ENCODE measurements at places on chromosomes 13 and 19.
A peak's percentile ranks its signal among the peaks of the same experiment; 100 is the strongest.

DNA sequence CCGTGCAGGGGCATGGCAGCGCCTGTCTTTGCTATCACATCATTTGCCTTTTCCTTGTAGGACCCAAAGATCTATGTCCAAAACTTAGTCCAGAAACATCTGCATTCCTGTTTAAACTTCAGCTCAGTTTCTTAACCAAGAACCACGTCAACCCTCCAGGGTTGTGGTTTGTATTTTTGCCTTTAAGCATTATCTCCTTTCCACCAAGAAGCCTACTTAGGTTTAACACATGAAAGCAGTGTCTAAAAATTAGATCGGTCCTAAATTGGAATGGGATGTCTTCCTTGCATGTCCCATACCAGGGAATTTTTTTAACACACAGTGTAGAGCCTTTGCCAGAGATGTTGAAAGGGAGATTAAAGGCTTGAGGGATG is 38.8 kb downstream of the DHRS12 start:
- no peak for DNase-seq

GRCh38 chr13:94324767-94325540 is 154.5 kb downstream of the DCT start:
- no peak for DNase-seq

DNA sequence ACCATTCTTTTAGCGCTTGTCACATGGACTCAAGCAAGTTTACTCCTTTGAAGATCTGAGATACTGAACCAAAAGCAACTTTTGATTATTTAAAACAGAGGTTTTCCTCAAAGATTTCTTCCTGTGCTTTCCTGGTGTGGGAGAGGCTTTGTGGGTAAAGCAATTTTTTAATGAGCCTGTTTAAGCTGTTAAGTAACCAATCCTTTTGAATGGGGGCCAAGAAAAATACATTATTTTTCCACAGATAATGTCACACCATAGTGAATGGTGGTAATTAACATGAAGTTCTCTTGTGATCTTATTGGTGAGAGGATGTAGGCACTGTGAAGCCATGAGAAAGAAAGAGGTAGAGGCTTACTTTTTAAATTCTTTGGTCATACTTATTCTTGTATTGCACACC is 55.8 kb upstream of the OBI1 start:
- no peak for DNase-seq

DNA sequence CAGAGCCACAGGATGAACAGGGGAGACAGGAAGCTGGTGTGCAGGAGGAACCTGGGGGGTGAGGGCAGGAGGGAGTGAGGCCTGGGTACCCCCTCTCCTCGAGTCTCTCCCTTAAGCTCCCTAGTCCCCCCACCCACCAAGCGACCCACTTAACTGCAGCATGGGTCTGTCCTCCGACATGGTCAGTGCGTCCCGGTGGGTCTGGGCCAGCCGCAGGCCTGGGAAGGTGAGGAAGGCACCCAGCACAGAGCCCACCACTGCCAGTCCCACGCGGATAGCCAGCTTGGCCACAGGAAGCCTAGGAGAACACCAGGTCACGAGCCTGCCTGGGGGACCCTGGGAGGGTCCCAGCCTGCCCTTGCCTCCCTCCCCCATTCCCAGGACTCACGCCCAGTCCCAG is 16.9 kb downstream of the TMEM161A start:
- DNase-seq = no peak

DNA sequence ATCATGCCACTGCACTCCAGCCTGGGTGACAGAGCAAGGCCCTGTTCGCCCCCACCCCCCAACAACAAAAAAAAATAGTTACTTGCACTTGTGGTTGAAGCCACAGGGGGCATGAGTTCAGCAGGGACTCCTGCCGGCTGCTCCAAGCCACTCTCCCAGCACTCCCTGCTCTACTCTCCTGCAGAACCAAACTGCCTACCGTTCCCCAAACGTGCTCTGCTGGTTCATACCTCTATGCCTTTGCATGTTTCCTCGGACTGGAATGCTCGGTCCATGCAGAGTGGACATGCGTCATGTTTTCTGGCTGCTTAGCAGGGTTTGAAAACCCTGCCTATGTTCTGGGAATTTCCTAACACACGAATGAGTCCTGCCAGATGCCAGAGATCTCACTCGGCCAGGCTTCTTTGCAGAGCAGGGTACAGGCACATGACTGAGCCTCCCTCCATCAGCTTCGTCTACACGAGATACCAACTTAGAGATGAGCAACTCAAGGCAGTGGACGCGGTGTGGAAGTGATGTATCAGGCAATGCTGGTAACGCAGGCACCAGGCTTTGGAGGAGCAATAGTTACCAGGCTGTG is 8.5 kb upstream of the SLC25A15 start:
- no peak for DNase-seq

DNA sequence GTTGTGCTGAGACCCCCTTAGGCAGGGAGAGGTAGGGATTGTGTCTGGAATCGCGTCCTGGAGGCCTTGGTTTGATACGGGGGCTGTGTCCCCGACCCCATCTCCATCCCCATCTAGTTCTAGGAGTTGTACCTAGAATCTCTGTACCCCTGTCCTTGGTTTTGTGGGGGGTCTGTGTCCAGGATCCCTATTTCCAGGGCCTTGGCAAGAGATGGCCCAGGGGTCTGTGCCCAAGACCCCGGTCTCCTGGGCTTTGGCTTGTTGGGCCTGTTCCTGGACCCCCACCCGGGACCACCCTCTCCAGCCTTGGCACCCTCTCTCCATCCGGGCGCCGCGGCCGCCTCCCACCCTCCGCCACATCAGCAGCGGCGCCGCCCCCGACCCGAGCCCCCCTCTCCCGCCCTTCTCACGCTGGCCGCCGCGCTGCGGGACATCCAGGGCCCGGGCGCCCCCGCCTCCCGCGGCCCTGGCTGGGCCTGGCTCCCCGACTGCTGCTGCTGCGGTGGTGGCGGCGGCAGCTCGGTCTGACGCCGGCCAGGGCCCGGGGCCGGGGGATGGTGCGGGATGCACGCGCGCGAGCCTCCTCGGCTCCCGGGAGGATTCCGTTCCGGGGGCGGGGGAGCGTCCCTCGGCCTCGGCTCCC is at the start of gene NUMBL:
Gene NUMBL (minus strand): TSS at position 602 of the 643 bp plus-strand sequence. CDS start 168 bp downstream, at position 434.
- DNase-seq = no peak

- DNase-seq = no peak
Observed at GRCh38 chr19:18992696-18993095, 40.6 kb downstream of the SUGP2 start.

DNA sequence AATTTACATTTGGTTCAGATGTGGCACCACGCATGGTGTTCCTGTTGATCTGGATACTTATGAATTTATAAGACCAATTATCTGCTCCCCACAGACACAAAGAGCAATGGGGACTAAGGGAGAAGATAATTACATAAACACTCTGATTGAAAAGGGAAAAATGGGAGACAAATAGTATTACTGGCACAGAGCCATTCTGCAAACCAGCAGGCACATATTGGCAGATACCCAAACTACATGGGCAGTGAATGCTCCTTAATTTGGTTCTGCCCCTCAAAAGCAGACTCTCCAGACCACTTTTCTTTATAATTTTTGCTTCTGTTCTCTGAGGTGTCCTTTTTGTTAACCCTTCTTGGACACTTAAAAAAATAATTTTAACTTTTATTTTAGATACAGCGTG is 1674.2 kb downstream of the PCDH9 start:
- no peak for DNase-seq

DNA sequence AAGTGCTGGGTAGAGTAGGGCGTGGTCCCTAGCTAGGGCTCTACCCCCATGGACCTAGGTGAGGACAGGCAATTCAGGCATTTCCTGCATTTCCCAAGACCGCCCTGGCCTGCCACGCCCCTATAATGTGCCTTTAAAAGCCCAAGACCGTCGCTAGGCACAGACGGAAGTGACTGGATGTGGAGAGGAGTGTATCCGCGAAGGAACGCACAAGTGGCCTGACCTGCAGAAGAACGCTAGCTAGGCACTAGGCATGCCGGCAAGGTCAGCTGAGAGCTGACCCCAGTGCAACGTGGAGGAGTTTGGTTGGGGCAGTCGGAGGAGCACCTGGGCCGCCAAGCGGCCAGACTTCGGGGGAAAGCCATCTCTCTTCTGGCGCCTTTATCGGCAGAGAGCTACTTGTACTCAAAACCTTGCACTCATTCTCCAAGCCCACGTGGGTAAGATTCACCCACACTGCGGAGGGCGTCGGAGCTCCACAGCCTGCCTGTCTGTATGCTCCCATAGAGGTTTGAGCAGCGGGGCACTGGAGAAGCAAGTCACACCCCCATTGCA is 370.0 kb downstream of the FGF9 start:
- DNase-seq = no peak

DNA sequence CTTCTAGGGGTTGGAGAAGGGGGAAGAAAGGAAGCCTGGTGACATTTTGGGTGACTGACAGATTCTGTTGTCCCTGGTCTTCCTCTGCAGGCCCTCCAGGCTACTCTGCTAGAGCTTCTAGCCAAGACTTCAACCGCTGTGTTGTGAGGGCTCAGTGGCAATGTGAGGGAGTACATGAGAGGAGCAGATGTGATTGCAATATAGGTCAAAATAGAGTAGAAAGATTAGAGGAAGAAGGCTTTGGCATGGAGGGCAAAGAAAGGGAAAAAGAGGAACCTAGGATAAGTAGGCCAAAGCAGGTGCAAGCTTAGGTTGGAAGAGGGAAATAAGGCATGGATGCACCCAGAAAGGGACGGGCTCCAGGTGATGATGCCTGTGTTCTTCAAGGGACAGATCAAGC is 216.9 kb downstream of the RGCC start:
- no peak for DNase-seq

- DNase-seq = no peak
Observed at GRCh38 chr13:25462301-25463125, 90.7 kb downstream of the ATP8A2 start.

DNA sequence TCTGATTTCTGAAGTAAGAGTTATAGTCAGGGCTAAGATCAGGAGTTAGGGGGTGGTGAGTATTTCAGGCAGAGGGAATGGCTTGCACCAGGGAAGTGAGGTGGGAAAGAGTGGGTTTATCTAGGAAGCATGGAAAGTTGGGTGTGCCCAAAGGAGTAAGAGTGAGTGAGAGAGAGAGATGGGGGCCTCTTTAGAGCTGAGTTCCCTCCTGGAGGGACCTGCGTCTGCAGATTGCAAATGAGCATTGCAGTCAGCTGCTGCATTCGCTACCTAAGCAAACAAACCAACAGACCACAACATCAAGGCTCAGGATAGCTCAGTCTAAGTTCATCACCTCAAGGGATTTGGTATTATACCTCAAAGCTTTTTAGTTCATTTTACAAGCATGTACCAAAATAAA is 405.8 kb downstream of the FGF9 start:
- no peak for DNase-seq

DNA sequence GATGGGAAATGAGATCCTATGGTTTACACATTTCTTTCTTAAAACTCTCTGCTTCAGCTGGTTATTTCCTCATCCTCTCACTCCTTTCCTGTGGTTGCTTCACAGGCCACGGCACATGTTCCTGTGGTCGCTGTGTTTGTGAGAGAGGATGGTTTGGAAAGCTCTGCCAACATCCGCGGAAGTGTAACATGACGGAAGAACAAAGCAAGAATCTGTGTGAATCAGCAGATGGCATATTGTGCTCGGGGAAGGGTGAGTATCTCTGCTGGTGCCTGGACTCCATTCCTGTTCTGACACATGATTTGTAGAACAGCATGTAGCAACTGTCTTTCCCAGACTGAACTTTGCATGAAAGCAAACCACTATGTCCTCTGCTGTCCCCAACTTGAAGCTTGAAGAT is 254.2 kb downstream of the ITGBL1 start:
- DNase-seq = no peak

GRCh38 chr13:48852911-48853727 is 122.6 kb upstream of the FNDC3A start:
- no peak for DNase-seq

DNA sequence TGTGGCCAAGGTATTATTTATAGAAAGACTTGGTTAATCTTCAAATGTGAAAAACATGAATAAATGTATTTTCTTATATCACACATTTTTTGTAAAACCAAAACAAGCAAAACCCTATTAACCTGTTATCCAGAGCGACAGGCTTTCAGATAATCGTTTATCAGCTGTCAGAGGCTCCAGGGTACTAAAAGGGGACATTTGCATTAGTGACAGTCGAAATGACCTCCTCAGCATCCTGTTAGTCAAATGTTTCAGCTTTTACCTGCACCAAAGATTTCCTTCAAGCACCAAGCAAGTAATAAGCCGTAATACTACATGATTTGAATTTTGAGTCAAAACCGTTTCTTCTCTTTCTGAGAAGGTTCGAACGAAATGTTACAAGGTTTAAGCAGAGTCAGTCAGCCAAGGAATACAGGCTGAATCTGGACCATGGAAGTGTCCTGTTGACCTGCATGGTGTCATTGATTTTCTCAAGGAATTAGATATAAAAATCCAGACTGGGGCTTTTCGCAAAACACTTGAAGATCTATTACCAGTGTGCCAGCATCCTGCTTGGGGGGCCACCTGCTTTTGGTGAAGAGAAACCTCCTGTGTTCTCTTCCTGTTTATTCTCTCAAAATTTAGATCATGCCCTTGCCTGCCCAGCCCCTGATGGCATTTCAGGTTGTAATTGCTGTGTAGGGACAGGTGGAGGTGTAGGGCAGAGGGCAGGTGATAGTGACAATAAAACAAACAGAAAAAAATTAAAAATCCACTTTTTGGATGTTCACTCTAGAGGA is 11.3 kb upstream of the RFC3 start:
- DNase-seq = no peak

GRCh38 chr19:46713781-46714443 is 3.0 kb downstream of the PRKD2 start:
- no peak for DNase-seq

GRCh38 chr19:15508035-15508710 is at the start of gene CYP4F22:
Gene CYP4F22, plus strand, starts transcription at chr19:15508525. Its CDS starts 16,812 bp downstream, at chr19:15525337.
- DNase-seq = no peak

DNA sequence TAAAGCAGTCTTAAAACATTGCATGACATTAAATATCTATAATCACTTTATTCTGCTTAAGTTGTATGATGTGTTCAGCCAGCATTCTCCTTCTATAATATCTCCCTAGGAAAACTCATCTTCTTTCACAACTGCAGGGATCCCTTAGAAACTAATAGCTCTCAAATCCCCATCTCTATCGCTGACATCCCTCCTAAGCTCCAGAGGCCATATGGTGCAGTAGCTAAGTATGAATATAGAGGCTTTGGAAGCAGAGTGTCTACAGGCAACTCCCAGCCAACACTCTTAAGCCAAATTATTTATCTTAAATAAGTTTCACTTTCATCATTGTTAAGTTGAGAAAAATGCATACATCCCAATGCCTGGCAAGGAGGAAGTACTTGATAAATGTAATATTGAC is 349.5 kb upstream of the MIR17HG start:
- peak; percentile 76 for DNase-seq

- DNase-seq = peak; percentile 86
Observed at GRCh38 chr13:102237230-102237629, 164.6 kb downstream of the FGF14 start.

- no peak for DNase-seq
Observed at GRCh38 chr19:50702158-50702870, 17.3 kb downstream of the SHANK1 start.

GRCh38 chr19:47742634-47743033 is 2.7 kb upstream of the NOP53 start:
- no peak for DNase-seq

- DNase-seq = no peak
Observed at GRCh38 chr19:42245231-42245630, 2.8 kb upstream of the GSK3A start.

- no peak for DNase-seq
Observed at GRCh38 chr19:6766357-6767080, 716 bp downstream of the SH2D3A start.
